ENCODE measurements at places on chromosomes 1 and 21.
A peak's percentile ranks its signal among the peaks of the same experiment; 100 is the strongest.

- peak; percentile 73 for DNase-seq
These were observed 70.1 kb downstream of the EPHB2 start for GRCh38 chr1:22780696-22781095.

GRCh38 chr1:196180847-196181593 is 427.2 kb downstream of the KCNT2 start:
- DNase-seq: no peak

DNA sequence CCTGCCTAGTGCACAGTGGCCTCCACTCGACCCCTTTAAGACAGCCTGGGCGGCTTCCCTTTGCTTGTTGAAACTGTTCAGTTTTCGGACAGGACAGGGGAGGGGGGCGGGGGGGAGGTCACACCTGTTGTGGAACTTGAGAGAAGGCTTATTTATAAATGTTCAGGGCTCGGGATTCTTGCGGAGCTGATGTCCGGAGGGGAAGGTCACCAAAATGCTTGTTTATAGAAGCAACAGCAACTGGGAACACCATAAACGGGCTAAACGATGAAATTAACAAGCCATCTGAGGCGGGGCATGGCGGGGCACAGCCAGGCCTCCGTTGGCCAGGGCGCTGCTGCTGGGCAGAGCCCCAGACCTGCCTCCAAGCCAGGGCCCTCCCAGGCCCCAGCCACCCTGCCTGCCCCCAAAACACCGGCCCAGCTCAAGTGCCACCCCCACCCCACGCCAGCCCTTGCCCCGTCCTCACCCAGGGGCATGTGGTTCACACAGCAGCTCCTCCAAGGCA is 59.8 kb upstream of the CASZ1 start:
- DNase-seq: no peak

GRCh38 chr1:63773815-63774616 is at the start of gene ROR1:
Gene ROR1, plus strand, starts transcription at chr1:63774017.
- peak; percentile 85 for DNase-seq
